Right renal pelvis (tissue), 4 donors: ENCODE measurements at places on chromosomes 5 and 9.

DNA sequence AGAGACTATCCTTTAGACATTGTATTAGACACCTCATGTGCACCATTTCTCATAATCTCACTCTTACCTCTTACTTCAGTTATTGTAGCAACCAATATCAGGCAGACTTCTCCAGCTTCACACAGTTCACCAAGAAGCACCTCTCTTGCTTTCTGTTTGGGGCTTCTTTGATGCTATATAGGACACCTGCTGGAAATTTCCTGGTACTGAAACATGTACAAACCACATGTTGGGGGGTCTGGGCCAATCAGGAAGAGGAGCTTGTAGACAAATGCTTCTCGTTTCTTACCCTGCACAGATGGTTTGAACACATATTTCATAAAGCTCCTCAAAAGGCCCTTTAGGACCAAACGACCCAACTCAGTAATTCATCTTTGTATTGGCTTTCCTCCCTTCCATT lies 212.1 kb downstream of the IZUMO3 start:
- no peak for DNase-seq

- no peak for DNase-seq
Observed at GRCh38 chr9:92360083-92360482, 34.3 kb downstream of the CENPP start.

GRCh38 chr9:98109052-98109451 lies 10.0 kb downstream of the TRIM14 start:
- DNase-seq = no peak

DNA sequence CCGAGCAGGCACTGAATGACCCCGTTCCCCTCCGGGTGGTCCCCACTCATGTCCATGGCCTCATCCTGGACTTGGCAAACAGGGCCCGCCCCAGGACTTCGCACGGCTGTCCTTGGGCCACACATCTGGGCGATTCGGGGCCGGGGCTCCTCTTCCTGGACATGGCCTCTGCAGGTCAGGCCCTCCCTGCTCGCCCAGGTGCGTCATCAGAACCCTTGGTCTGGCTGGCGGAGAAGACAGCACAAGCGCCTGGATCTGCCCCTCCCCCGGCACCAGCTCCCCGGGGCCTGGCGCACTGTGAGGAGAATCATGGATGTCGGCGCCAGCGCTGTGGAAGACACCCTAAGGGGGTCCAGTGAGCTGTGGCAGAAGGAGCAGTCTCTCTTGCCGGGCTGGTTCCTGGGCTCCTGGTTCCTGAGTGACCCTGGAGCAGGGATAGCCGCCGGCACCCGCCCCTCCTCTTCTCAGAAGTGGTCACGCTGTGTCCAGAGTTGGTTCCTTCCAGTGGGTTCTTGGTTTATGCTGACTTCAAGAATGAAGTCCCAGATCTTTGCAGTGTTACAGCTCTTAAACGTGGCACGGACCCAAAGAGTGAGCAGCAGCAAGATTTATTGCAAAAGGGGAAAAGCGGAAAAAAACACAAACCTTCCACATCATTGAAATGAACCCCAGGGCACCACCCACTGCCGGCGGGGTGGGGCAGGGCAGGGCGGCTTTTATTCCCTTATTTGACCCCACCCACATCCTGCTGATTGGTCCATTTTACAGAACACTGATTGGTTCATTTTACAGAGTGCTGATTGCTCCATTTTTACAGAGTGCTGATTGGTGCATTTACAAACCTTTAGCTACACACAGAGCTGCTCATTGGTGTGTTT lies 25.9 kb upstream of the SLC12A7 start:
- DNase-seq = no peak

DNA sequence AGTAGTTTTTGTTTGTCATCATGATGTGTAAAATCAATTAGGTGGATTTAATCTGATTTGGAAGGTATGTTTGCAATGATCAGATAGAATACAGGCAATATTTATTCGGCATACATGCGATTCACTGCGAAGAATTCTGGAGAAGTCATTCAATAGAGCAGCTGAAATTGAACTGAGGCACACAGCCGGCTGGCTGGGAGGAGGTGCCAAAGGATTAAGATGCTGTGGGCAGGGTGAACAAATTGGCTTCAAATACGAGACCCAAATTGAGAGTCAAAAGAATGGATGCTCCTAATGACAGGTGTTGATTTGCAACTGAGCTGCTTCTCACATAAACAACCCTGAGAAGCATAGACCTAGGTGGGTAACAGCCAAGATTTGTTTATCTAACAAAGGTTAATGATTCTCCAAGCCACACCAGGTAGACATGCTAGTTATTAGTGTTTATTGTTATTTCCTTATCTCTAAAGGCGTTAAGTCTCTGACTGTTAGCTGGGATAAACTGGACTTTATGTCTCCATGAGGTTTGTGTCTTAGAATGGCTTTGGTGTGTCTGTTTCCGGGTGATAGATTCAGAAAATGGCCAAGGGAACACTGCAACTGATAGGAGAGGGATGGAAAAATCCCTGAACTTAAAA lies 55.3 kb upstream of the CLINT1 start:
- no peak for DNase-seq

- no peak for DNase-seq
Observed at GRCh38 chr9:17839776-17840175, 260.9 kb downstream of the SH3GL2 start.

DNA sequence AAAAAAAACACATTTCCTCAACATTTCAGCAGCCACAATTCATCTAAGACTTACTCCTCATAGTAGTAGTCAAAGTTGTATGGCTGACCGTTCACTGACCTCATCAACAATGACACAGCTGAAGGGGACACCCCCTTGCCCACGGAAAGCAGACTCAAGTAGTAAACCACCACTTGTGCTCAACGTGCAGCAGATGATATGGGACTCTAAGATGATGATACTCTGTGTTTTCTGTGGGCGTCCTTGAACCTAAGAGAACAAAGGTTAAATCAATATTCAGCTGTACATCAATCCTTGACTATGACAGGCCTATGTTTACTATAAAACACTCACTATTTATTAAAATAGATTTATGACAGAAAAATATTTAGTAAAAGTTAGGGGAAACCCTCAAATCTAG lies 71.6 kb downstream of the SETX start:
- no peak for DNase-seq

GRCh38 chr5:81161012-81161601 lies 72.0 kb upstream of the CKMT2 start:
- no peak for DNase-seq

- DNase-seq = no peak
Observed at GRCh38 chr5:56075361-56075760, 80.6 kb upstream of the IL6ST start.

DNA sequence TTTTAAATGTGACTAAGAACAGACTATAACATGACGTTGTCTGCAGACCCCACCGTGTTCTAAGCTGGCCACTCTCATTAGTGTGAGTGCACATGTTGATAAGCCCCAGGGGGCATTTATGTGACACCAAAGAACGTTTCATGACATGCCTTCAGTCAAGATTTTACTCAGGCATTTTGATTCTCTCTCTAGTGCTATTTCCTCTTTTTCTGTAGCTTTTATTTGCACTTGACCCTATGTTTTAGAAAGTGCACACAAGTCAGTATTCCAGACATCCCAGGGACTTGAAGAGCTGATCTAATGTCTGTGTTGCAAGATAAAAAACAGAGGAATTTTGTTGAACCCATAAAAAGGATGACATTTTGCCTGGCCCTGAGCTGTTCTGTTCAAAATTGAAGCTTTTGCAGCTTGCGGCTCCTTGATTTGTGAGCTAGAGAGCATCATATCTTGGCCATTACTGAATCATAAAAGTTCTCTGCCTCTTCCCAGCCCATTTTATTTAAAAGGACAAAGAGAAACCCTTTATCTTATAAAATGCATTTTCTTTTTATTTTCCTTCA lies 80.9 kb upstream of the TYRP1 start:
- no peak for DNase-seq

GRCh38 chr5:59097116-59097515 lies 514.2 kb downstream of the RAB3C start:
- DNase-seq = no peak

DNA sequence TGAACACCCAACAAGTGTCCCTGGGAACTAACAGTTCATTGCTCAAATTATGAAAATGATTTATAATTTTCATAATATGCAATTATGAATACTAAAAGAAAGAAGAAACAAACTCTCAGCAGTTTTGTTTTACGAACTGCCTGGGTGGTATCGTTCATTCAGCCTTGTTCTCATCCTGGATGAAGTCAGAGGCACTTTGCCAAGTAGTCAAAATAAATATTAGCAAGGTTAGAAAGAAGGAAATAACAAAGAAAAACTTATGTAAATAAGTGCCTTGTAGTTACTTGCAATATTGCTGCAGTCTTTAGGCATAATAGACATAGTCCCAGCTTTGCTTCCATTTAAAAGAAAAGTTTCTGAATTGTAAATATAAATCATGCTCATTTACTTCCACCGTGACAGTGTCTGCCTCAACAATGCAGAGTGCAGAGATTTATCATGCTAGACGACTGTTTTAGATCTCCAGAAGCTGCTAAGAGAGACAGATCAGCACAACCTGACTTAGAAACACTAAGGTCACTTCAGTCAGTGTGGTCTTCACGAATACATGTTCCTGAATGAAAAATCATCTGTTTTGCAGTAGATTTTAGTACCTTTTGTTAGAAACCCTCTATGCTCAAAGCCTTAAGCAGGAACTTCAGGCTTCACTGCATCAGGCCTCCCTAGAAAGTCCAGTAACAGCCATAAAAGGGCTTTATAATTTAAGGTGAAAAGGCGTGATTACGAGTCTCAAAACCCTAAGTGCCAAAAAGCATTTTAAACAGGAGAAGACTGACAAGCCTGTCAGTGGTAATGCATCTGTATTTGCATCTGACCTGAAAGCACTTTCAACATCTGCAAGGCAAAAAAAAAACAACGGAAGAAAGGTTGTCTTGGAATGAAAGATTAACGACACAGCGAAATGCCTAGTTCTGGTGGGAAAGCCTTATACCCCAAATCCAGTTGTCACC lies 92.1 kb downstream of the TMEM167A start:
- no peak for DNase-seq

DNA sequence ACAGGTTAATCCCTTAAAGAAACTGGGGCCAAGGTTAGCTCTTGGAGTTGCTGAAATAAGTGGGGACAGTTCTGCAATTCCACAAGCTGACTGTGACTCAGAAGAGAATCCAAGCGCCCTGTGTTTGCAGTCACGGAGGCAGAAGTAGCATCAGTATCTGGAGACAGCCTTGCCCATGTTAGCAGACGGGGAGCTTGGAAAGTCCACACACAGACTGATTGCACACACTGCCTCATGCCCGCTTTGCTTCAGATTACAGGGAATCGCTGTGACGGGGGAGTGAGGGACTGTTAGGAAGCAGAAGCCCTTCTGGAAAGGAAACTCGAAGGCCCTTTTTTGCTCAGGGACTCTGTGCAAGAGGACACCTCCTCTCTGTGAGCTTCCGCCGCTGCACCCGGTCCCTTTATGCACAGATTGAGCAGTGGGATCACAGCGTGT lies 30.9 kb upstream of the PPP1R26 start:
- no peak for DNase-seq

DNA sequence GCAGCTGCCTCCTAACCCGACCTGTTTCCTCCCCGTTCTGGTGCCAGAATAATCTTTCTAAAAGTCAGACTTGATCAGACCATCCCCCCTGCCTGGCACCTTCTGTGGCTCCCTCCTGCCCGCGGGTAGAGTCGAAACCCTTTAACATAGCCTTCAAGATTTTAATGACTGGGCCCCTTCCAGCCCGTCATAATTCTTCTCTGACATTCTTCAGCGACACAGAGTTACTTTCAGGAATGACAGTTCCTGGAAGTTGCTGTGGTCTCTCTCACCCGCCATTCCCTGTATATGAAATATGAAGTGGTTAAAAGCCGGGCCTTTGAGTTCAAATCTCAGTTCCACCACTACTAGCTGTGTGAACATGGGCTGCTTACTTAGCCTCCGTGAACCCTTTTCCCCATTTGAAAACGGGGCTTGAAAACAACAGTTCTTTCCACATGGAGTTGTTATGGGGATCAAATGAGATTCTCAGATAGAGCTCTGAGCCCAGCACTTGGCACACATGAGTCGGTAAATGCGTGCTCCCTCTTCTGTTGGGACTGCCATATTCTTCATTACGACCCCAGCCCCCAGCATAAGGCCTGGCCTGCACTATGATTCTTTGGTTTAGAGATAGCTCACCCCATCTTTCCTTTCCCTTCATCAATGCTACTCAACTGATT lies 737 bp downstream of the NANS start:
- DNase-seq = no peak

DNA sequence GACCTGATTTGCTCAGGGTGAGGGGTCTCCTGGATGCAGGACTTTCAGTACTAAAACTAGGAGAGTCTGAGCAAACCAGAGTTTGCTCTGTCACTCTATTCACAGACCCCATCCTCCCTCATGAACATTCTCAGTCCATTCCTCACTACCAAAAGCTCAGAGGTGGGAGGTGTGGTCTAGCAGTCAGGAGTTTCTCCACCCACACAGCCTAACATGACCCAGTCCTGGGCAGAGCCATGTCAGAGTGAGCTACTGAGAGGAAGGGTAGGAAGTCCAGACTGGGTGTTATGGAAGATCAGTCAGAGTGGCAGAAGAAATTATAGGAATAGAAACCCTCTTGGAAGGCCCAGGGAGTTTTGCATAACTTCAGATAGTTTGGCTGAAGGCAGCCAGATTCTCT lies 113.3 kb upstream of the GRAMD2B start:
- no peak for DNase-seq

DNA sequence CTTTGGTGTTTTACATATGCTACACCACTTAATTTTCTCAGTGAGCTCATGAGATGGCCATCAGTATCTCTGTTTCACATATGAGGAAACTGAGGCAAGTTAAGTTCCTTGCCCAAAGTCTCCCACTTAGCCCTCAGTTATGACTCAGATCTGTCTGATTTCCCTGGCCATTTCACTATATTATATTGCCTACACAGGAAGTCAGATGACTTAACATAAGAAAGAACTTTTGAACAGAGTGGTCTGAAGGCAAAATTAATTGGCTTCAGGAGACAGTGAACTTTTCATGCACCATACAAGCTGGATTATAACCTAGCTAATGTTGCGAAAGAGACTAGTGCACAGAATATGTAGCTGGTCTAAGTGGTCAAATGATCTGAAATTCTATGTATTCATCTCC lies 221.6 kb downstream of the NFIB start:
- DNase-seq = no peak

DNA sequence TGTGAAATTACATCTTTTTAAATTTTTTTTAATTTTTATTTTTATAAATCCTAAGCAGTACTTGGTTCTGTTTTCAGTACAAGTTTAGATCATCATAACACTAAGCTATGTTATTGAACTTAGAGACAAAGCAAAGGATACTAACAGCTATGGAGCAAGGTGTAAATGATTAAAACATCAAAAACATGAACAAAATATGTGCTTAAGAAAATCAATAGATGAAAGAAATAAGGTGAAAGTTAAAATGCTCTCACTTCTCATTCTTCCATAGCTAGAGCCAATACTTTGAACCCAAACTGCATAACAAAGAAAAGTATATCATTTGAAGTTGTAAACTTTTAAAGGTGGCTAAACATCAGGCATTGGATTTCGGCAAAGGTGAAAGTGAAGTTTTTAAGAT lies 292.3 kb upstream of the PUM3 start:
- DNase-seq = no peak

GRCh38 chr9:70083429-70083828 lies 39.8 kb downstream of the MAMDC2 start:
- DNase-seq = no peak
